ENCODE measurements at places on chromosomes 16 and 17.

DNA sequence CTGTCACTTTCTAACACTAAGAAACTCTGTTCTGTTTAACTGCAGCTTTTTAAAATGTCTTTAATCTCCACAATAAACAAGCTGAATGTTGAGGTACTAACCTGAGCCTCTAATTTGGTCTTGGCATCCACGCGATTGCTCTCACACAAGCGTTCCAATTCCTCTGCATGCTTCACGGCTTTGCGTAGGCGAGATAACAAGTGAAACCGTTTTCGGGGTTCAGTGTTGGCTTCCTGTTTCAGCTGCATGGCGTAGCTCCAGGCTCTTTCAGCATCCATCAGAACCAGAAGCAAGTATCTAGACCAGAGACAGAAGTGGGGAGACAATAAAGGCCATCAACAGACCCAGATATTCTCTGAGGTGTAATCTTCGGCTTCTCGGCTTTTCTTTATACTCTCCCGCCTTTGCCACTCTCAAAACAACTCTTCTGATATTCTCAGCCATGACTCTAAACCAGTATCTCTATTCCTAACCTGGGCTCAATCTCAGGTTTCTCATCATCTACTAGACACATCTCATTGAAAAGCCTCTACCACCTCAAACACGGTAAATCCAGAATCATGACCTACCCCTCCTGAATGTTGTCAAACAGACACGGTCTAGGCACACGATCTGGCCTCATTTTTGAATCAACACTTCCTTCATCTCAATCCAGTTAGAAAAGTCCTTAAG is 8.3 kb downstream of the SRP68 start:
- DNase-seq = peak; percentile 39

GRCh38 chr17:17372856-17373520 is 69.8 kb downstream of the NT5M start:
- DNase-seq = no peak

GRCh38 chr17:76414334-76415295 is 30.2 kb downstream of the SPHK1 start:
- DNase-seq = peak; percentile 86

GRCh38 chr17:34252444-34253138 is 2.5 kb upstream of the CCL2 start:
- peak; percentile 76 for DNase-seq

- no peak for DNase-seq
Observed at GRCh38 chr17:74922172-74922571, 883 bp downstream of the USH1G start.

DNA sequence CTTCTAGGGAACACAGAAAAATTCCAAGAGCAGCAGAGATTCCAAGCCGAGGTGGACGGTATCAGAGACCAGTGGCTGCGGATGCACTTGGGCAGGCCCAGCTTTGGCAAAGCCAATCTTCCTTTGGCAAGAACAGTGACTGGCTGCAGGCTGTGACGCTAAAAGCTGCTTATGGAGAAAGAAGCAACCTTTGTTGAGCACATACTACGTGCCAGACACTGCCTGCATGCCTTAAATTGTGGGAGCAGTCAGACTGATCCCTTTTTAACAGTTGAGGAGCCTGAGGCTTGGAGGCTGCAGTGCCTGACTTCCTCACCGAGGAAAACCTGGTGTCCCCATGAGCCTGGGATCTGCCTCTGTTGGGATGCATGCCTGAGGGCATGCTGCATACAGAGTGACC is 69.0 kb upstream of the AMZ2 start:
- no peak for DNase-seq

- DNase-seq = peak; percentile 25
Observed at GRCh38 chr16:69469807-69470561, 45.6 kb downstream of the CYB5B start.

DNA sequence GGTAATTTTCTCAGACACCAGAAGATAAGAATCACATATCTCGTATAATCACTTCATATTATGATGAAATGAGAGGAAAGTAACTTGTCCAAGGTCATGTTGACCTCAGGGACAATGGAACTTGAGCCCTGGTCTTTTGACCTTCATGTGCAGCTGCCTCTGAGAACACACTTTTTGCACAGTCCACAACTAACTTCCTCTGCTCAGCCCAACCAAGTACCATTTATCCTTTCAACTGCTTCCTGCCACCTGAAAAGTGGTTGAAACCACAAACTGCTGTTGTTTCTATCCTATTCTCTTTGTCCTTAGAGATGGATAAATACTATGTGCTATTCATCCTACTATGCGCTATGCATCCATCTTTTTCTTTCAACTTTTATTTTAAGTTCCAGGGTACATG is 2.3 kb upstream of the CCL1 start:
- no peak for DNase-seq

DNA sequence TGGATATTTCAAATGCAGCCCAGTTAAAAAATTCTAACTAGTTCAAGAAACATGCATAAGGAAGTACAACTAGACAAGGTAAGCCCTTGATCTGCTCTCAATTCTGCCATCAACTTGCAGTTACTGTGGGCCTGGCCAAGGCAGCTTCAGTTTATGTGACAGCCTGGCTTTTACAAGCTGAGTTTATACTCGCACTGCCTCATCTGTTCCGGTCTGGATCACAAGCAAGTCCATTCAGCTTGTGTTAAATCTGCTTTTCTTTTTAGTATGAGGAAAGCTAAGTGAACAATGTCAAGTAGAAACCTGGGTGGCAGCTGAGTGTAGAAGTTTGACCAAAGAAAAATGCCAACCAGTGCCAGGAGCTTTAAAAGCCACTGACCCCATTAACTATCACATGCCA is 76.6 kb upstream of the CORO6 start:
- DNase-seq = peak; percentile 70

DNA sequence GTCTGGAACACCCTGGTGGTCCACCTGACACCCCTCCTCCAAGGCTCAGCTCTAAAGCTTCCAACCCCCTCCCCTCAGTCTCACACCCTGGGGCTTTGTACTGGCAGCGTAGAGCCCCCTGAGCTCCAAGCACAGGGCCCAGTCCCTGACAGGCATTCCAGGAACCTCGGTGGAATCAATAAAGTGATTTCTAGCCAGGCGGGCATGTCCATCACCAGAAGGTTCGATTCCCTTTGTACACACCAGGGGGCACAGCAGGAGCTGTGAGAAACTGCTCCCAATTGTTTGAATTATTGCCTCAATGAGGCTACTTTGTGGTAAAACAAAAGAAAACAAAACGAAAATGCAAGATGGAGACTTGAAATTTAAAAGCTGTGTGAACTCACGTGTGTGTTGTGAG is 51.8 kb downstream of the SMPD3 start:
- DNase-seq = no peak

GRCh38 chr17:8463099-8463498 is 27.4 kb downstream of the NDEL1 start:
- no peak for DNase-seq

DNA sequence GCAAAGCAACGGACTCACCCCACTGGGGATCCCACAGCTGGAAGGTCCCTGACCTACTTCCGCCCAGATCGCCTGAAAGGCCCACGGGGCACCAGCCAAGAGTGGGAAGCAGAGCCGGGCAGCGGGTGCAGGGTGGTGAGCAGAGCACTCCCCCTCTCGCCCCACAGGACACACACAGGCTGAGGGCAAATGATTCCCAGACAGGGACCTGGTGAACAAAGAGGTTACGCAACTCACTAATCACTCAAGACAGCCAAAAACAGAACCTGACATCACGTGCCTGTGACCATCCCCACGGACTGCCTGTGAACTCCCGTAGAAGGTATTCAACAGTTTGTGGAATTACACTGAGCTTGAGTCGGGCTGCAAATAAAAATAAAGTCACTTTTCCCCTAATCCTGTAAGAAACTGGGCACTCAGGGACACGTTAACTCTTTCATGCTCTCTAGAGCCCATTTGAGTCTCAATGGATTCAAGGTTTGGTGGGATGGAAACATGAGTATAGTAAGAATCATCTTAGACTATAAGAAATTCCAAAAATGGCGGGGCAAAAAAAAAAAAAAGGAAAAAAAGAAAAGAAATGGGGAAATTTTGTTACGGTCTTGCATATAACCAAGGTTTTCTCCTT is 396.1 kb downstream of the SOX9 start:
- peak; percentile 35 for DNase-seq

DNA sequence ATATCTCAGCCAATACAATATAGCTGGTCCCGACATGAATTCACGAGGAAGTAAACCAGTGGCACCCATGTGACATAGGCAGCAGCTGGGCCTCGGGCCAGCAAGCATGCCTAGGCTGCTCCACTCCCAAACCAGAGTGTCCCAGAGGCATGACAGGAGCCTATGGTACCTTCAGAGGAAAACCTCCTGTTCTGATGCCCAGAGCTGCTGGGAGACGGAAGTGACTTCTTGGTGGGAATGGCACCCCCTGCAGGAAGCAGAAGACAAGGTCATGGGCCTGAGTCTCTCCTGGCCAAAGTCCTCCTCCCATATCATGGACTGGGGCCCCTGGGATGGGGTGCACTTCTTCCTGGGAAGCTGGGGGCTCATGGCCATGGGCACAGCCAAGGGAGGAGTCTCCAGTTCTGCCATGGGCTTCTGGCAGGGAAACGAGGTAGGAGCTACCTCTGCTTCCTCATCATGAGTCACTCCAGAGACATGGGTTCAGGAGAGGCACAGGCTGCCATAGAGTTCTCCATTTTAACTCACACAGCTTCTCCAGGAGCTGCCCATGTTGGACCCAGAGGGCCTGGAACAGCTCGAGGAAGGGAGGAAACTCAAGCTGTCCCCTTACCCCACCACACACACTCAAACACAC is 13.4 kb downstream of the FBF1 start:
- DNase-seq = no peak

DNA sequence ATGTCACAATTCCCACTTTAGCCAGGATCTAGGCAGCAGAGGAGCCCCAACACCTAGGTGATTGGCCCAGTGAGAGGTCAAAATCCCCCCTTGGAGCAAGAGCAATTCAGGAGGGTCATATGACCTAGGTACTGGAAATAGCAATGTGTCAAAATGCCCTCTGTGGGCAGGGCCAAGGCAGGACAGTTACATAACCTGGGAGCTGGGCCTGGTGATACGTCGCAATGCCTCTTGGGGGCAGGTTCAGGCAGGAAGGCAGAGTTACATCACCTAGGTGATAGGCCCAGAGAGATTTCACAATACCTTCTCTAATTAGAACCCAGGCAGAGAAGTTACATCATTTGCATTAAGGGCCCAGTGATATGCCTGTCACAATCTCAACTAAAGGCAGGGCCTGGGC is 1906.3 kb downstream of the TP53TG3F start:
- no peak for DNase-seq

DNA sequence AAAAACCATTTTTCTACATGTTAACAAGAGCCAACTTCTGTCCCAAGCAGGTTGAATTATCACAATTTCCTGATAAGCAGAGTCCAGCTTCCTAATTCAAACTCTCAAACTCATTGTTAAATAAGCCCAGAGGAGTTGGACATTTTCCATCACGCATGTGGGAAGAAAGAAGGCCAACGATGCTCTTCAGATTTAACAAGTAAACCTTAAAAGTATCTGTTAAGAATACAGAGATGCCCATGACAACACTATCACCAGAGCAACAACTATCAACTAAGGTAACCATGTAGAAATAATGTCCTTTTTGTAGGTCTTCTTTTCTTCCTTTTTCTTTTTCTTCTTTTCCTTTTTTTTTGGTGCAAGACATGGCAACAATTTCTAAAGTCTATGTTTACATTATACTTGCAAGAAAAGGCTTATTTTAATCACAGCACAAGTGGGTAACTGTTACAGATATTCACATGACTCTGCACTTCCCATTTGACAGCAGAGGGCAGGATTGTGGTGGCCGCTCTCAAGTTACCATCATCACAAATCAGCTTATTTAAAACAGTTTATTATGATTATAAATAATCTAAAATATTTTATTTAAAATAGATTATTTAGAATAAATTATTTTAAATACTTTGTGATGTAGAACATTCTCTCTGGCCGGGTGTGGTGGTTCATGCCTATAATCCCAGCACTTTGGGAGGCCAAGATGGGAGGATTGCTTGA is 35.7 kb upstream of the DHRS7B start:
- peak; percentile 50 for DNase-seq

GRCh38 chr17:81682565-81683207 is 911 bp downstream of the ARL16 start:
- no peak for DNase-seq
